Bone marrow (tissue), 2 donors: ENCODE measurements at places on chromosomes 12 and 14.

DNA sequence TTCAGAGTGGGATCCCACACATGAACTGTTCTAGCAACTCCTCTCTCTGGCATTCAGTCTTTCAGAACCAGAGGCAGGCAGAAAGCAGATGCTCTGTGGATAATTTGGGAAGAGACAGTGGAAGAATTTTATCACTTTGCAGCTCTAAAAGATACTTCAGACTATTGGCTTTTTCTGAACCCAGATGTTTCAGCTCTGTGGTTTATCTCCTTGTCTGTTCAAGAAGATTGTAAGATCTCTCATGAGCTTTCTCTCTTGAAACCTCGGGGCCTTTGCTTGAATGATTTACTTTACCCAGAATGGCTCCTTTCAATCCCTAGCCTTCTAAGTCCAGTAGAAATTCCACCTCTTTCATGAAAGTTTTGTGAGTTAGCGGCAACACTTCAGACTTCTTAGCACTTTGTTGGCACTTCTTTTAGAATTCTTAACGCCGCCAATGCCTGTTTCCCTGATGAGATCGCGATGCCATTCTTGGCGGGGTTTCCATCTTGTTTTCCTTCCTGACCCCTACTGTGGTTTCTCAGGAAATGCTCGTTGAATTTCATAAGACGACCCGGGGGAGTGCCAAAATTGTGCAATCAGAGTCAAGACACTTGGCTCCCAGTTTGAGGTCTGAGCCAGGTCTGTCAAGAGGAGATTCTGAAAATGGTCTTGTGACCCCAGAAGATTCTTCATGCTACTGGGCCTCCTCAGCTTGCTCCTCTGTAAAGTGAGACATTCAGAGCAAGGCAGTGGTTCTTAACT is 107.0 kb upstream of the PRICKLE1 start:
- peak; percentile 3 for DNase-seq

GRCh38 chr12:7190268-7191055 is 976 bp downstream of the PEX5 start:
- no peak for DNase-seq

- no peak for DNase-seq
These were observed 51.4 kb downstream of the FGD4 start for GRCh38 chr12:32450768-32451167.

DNA sequence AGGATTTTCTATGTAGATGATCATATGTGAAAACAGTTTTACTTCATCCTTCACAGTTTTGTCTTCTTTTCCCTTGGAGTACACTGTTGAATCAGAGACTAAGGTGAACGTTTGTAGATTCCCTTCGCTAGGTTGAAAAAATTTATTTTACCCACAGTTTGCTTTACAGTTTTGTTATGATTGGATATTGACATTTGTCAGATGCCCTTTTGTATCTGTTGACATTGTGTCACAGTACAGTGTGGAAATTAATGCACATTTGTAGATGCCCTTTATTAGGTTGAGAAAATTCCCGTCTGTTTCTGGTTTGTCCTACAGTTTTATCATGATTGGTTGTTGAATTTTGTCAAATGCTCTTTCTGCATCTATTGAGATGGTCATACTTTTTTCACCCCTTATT is 13.3 kb downstream of the G2E3 start:
- no peak for DNase-seq

DNA sequence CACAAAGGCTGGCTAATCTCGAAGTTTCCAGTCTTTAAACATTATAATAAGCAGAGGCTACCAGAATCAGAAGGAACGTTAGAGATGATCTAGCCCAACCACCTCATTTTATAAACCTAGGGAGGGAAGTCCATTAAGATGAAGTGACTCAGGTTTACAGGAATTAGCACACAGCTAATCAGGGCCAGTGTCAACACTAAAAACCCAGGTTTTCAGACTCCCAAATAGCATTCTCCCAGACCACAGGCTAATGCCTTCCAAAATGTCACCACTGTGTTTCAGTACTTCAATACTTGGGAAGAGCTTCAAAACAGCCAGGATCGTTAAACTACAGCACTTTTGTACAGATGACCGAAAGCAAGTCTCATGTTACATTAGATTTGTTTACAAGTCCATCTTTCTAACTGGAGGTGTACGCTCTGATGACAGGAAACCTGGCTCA is 89.2 kb downstream of the FOXN3 start:
- no peak for DNase-seq

DNA sequence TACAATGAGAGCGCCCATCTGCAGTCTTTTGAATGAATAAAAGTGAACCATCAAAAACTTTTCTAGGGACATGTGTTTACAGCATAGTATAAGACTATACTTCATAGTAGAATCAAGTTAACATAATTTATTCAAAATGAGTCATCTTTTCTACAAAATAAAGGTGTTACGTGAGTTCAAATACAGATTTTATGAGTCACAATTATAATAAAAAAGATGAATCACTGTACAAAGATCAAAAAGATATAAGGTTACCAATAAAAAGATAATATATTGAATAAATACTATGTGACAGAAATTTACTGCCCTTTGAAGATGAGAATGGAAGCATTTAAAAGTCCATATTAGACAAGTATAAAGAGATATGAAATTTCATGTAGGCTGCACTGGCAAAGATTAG is 2.8 kb downstream of the MBIP start:
- no peak for DNase-seq

DNA sequence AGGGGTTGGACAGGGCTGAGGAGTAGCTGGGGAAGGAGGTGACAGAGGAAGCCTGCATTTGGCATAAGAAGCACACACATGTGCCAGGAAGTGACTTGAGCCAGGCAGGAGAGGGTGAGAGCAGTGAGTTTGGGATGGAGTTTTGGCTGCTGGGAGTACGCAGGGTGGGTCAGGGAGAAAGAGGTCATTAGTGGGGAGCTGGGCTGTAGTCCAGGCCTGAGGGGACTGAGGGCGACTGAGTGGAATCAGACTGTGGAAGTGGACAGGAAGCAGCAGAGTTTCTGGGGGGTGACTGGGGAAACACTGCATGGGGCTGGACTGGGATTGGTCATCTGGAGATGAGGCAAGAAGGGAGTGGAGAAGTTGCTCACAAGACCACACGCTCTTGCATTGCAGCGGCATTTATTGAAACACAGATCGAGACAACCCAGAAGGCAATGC is 7.6 kb downstream of the KRT85 start:
- DNase-seq: no peak

DNA sequence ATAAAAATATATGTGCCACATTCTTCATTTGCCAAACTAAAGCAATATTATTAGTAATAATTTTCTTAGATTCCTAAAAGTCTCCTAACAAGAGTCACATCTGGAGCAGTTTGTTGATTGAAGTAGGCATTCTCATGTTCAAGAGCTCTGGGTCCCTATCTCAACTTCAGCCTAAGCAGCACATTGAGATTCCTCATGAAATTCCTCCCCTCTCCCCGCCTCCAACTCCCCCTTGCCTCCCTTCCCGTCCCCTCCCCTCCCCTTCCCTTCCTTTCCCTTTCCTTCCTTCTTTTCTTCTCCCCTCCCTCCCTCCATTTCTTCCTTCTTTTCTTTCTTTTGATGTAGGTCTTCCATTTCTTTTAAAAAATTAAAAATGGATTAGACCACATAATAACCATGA is 48.7 kb upstream of the NAV3 start:
- no peak for DNase-seq

GRCh38 chr12:32360956-32361355 is 38.4 kb upstream of the FGD4 start:
- no peak for DNase-seq

- no peak for DNase-seq
These were observed 5.9 kb downstream of the KRT86 start for GRCh38 chr12:52280319-52280795.

DNA sequence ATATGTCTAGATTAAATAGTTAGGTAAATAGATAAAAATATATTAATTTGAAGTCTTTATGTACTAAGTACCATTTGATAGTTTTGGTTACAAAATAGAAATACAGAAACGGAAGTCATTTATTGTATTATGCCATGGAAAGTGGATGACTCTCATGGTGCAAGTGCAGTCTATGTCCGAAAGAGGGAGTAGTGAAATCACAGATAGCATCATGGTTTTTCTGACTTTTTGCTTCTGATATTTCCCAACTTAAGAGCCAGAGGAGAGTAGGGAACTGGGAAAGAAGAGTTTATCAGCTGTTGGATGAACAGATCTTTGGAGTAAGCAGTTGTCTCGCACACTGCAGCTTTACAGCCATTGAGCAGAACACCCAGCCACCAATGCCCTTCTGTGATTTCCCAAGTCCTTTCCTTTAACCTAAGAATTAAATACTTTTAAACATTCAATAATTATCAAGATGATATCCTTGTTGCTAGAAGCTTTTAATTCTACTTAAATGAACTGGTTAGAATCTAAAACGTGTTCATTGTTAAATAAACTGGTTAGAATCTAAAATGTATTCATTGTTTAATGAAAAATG is 18.4 kb upstream of the SRGAP1 start:
- no peak for DNase-seq

- DNase-seq: no peak
These were observed 14.0 kb upstream of the KCNH3 start for GRCh38 chr12:49524660-49525324.

DNA sequence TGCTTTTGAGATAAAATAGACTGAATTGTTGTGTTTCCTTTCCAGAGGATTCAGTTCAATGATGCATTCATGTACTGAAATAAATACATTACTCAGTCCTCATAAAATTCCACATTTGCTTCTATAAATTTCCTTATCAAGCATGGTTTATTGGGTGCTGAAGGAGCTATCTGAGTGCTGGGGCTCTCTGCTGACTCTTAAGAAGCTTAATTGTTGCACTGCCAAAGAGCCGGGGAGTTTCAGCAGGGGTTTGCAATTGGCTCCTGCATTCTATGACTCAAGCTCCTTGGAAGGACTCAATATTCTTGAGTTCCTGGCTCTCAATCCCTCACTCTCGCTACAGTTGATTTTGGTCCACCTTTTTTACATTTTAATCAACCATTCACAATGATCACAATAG is 69.8 kb upstream of the PYGL start:
- no peak for DNase-seq

DNA sequence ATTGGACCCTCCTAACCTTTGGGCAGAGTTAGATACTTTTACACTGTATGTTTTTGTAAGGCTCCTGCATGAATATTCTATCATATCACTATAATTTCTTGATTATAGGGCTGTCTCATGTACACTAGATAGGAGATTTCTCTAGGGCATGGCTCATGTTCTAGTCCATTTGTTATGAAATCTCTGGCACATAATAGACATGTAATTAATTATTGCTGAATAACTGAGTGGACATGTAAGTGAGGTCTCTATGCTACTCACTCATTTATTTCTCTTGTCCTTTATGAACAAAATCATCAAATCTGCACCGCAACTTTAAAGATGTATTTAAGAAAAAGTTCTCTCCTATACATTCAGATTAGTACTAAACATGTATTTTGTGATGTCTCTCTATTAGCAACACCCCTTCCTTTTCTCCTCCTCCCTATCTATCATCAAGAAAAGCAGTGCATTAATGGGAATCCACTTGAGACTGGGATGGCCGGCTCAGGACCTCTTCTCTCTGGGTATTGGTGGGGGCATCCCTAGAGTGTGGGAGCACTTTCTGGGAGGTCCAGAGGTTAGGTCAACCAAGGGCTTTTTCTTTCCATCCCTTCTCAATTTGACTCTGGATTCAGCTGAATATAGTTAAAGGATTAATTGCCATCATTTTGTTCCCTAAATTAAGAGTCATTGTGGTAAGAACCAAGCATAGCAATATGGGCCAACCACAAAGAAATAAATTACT is 168.0 kb upstream of the HMGA2 start:
- DNase-seq: no peak

- DNase-seq: peak; percentile 30
These were observed 12.5 kb upstream of the MAP3K9 start for GRCh38 chr14:70821584-70822529.

DNA sequence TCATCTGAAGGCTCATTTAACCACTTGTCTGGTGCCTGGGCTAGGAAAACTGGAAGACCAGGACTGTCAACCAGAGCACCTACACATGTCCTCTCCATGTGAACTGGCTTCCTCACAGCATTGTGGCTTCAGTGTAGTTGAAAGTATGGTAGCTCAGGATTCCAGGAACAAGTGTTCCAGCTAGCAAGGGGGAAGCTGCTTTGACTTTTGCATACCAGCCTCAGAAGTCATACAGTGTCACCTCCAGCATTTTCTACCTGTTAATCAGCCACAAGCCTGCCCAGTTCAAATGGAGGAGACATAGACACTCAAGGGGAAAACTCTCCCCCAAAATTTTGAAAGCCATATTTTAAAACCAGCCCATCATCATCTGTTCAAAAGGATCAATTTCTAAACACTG is 212.8 kb upstream of the CAND1 start:
- DNase-seq: no peak

- no peak for DNase-seq
These were observed 29.4 kb upstream of the ESRRB start for GRCh38 chr14:76346391-76347160.

DNA sequence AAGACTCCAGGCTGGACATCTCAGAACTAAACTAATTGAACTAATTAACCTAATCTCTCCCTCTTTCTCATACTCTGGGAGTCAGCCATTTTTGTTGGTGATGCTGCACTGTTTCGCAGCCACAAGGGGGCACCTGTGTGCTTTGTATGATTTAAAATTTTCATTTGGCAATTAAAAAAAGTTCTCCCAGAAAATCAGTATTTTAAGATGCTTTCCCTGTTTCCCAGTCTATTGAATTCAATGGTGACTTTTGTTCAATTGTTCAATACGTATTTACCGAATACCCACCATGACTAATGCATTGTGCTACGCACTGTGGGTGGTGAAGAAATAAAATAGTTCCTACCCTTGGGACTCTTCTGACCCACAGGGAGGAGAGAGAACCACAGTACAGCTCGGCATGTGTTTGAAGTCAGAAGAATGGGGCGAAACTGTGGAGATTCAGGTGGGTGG is 63.7 kb downstream of the ZNF664 start:
- DNase-seq: peak; percentile 7

DNA sequence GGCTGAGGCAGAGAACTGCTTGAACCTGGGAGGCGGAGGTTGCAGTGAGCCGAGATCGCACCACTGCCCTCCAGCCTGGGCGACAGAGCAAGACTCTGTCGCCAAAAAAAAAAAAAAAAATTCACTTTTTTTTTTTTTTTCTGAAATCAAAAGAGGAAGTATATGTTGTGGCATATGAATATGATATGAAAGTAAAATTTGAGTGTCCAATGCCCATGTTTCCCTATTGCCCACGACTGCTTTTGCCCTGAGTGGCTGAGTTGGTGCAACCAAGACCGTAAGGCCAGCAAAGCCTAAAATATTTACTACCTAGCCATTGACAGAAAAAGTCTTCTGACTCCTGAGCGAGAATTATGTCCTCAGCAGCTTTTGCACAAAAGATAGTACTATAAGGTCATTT is 101.7 kb upstream of the PARP11 start:
- no peak for DNase-seq

DNA sequence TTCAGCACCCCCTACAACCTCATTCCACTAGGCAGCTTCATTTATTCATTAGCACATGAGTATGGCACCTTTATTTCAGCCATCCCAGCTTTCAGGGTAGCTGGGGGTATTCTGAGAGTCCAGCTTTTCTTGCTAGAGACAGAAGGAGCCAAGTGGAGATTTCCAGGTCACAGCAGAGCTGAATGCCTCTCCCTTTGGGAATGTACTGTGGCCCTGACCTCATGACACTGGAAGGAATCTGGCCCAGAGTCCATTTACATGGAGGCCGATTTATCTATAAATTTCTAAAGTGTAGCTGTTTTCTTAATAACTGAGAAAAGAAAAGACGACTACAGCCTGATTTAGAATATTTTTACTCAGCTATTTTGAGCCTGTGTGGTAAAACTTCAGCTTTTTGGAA is 47.2 kb upstream of the JDP2 start:
- DNase-seq: no peak

GRCh38 chr12:57724003-57724935 is 14.3 kb downstream of the AGAP2 start:
- no peak for DNase-seq
